ENCODE measurements at places on chromosomes 5 and 9. TPM values are rescaled to one million over a fixed set of nuclear protein-coding genes. Genes with fewer than 3 reads are reported as not detected.

- no peak for DNase-seq
Measured at GRCh38 chr5:111225926-111226325, 1.7 kb downstream of the CAMK4 start.

GRCh38 chr5:1027631-1028441 lies 19.2 kb downstream of the NKD2 start:
- DNase-seq, result no peak

- DNase-seq, result peak; percentile 24
Measured at GRCh38 chr9:752201-752600, 89.3 kb upstream of the DMRT1 start.

Gene SCAI
- total RNA-seq, result 2.6 TPM

Gene OR1L4
- total RNA-seq, result not detected

Gene DOCK8
- total RNA-seq, result 1.3 TPM

Gene NUTM2G
- not detected for total RNA-seq

DNA sequence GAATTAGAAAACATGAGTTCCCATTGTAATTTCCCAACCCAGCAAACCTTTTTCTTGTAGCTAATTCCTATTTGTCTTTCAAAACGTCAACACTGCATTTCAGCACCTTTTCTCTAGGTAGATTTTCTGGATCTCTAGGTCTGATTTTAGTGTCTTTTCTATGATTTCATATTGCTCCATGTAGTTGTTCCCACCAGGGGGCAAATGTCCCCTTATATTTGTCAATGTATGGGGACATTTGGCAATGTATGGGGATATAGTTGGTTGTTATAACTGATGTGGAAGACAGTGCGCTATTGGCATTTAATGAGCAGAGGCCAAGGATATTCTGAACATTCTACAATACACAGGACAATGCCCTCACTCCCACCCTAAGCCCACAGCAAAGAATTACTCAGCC lies 273.9 kb upstream of the ADRA1B start:
- DNase-seq, result no peak

DNA sequence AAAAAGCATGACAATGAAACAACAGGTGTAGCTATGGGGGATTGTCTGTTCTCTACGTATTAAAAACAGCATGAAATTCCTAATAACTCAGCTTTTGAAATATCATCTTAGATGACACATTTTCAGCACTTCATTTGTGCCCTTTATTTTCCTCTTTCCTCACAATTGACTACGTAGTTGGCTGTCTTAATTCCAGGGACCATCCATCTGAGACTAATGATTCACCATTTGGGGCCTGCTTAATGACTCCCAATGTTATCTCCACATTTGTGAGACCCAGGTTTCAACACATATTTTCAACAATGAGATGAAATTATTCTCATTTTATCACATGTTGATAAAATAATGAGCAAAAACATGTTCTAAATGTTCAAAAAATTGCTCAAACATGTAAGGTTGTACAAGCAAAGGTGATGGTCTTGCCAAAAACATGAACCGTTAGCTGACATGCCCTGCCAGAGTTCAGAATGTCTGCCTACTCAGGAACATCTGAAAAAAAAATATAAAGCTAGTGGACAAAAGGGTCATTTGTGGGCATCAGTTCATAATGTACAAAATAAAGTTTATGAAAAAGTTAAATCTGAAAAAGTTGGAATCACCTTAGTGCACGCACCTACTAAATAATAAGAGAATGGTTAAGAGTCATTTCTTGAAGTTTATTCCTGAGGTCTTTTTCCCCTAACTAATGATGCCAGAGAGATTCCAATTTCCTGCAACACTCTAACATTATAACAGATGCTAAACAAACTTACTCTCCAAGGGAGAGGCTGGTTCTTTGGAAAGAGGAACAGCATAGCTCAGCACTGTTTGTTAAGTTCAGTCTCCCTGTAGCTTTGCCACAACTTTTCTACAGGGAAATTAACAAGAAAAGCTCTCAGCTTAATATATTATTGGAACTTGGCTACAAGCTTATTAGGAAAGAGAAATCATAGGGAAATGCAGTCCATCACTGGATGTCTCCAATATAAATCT lies 275.5 kb downstream of the SPOCK1 start:
- DNase-seq, result no peak

Gene IFNA2
- total RNA-seq, result not detected

GRCh38 chr9:101220341-101220740 lies 164.5 kb downstream of the BAAT start:
- DNase-seq, result no peak

DNA sequence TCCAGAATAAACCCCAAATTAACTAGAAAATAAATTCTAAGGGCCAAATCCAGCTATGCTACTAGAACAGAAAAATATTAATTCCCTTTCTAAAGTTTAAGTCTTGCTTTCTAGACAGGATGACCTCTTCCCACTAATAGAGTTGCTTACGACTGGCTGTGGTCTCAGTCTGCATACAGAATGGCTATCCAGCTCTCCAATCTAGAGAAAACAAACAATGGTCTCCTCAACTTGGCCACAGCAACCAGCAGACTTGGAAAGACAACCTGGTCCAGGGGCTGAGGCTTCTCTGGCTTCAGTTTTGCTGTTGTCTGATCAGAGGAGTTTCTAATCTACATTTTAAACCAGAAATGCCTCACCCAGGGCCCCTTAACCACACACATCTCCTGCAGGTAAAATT lies 28.9 kb downstream of the RASEF start:
- no peak for DNase-seq

DNA sequence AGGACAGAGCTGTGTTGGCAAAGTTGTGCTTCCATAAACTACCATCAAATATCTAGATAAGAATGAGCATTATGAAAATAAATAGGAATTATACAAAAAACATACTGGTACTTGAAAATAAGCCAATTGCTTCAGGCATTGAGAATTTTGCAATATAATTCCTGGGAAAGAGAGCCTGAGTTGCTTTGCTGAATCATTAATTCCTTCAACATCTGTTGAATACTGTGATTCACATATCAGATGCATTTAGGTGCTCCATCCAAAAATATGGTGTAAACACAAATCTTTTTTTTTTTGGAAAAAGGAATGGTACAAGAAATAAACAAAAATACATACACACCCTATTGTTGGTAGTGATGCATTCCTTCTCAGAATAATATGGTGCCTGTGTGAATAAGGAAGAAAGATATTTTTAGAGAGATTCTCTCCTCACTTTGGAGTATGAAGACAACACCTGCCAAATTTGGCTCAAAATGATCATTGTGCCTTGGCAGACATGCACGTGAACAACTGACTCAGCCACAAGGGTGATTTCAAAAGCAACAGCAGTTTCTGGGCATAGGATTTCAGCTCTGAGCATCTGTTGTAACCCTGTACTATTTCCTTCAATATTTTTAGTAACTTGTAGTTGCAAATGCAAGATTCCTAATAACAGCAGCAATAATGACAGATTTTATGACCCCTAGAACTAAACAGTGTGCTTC lies 96.7 kb downstream of the CAVIN4 start:
- no peak for DNase-seq

Gene SURF1
- total RNA-seq, result 22.2 TPM

- no peak for DNase-seq
Measured at GRCh38 chr9:1170918-1171317, 120.8 kb downstream of the DMRT2 start.

DNA sequence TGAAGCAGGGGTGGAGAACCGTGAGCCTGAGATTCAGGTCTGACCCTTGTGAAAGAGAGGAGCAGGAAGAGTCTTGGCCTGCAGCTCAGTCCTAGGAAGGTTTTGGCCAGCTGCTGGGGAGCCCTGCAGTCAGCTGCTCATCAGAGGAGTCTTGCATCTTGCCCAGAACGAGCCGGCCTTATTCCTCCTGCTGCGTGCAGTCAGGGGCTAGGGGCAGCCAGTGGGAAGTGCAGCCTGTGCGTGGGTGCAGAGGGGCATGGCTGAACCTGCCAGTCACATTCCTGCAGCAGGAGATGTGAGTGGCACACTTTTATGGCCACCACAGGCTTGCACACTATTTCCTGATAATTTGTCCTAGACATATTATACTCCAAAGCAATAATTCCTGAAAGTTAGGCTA lies 278.7 kb downstream of the NPR3 start:
- no peak for DNase-seq

DNA sequence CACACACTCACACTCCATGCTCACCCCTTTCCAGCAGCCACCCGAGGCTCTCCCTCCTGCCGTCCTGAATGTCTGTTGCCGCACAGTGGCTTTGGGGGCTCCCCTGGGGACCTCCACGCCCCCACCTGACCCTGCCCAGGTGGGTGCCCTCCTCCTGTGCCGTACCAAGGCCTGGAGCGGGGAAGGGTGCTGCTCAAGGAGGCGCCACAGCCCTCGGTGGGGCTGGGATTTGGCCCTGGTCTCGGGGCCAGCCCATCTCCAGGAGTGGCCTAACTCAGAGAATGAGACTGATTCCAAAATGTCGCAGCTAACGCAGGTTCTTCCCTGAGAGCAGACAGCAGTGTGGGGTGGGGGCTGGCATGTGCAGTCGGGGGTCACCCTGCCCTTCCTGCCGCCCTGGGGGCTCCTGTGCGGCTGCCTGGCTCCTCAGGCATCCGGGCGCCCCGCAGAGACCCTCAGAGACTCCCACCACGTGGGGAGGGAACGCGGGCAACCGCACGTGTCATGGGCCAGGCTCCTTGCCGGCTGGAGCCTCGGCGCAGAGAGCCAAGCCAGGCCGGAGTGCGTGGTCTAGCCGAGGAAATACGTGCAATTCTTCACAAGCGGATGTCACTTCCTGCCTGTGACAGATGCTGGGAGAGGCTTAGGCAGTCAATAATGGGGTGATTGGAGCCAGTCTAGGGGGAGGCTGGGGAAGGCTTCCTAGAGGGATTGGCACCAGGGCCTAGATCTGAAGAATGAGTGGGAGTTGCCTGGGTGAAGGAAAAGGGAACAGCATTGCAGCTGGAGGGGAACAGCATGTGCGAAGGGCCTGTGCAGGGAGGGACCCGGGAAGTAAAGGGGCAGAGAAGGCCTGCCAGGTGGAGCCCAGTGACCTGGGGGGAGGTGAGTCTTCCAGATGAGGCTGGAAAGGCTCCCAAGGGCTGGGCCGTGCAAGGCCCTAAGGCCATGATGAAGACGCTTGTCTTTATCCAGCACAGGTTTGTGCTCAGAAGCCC lies 44.1 kb downstream of the C9orf50 start:
- DNase-seq, result peak; percentile 93

DNA sequence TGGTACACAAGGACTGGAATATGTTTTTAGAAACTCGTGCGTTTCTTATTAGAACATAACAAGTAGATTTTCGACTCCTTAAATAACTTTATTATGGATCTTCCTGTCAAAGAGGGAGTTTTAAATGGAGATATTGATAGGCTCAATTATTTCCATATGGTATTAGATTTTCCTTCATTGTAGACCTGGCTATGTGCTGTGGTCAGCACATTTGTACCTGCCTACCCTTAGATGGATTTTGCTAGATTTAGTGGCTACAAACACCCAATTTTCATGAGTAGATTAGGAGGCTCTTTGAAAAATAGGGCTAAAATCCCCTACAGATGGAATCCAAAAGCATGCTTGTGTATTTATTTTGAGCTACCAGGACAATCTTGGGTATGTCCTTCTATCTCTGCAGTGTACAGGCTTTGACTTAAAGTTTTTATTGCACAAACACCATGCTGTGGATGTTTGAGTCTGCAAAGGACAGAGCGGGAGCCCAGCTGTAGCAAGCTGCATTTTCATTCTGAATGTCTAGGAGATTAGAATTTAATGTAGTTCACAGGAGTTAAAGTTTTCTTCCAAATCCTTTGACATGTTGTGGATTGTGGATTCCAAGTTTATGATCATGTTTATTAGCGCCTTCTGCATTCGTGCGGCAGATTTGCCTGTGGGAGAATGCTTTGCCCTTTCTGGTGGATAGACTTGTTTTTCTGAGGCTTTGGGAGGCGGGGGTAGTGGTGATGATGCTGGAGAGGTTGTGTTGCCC lies 41.6 kb downstream of the GADD45G start:
- DNase-seq, result no peak

GRCh38 chr5:180820788-180821321 lies 18.2 kb upstream of the MGAT1 start:
- DNase-seq, result no peak

DNA sequence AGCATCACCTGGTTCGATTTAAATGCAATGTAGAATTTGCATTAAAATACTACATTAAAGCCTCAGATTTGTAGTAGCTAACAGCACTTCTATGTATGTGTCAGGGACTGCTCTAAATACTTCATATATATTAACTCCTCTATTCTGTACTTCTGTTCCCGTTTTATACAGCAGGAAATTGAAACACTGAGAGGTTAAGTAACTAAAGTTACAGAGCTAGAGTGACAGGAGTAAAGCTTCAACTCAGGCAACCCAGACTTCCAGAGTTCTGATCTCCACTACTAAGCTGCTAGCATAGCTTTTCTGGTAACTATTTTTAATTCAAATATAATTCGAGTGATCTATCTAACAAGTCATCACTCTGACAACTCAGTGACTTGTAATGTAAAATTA lies 619 bp upstream of the APC start:
- DNase-seq, result no peak

Gene ARSI
- total RNA-seq, result 0.22 TPM

Gene LCNL1
- total RNA-seq, result not detected

DNA sequence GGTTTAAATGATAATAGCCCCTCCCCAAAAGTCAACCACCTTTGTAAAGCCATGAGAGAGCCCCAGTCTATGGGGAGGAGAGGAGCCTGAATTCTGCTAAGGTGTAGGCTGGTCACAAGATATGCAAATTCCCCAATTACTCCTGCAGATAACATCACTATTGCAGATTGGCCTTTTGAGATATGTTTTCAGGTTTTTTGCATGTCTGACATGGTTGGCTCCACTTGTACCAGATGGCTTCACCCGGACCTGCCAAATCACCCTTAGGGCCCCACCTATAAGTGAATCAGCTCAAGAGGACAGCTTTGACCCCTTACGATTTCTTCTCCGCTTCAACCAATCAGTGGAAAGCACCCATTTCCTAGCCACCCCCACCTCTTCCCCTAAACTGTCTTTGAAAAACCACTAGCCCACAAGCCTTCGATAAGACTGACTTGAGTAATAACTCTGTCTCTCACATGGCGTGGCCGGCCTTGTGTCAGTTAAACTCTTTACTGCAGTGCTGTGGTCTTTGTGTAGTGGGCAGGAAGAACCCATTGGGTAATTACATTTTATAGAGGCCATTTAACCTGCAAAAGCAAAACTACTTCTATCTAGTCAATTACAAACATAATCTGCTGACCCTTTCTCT lies 69.7 kb downstream of the PRLR start:
- DNase-seq, result no peak

GRCh38 chr9:35085078-35085477 lies 5.3 kb upstream of the FANCG start:
- DNase-seq, result no peak

- no peak for DNase-seq
Measured at GRCh38 chr5:138778234-138778633, 25.0 kb downstream of the CTNNA1 start.

Gene PCDHGA6
- total RNA-seq, result 1.7 TPM

- no peak for DNase-seq
Measured at GRCh38 chr5:79547982-79548381, 34.0 kb upstream of the HOMER1 start.

DNA sequence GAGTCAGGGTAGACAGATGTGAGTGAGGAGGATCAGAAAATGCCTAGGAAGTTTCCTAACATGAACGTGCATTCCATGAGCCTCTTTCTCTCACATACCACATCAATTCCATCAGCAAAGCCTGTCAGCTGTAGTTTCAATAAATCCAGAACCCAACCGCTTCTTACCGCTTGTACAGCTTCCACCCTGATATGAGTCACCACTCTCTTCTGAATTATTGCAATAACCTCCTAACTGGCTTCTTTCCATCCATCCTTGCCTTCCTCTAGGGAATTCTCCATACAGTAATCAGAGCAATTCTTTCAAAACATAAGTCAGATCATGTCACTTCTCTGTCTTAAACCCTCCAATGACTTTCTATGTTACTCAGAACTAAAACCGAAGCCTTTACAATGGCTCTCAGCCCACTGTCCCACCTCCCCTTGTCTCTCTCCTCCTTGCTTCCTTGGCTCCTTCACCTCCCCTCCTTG lies 8.1 kb upstream of the RAD23B start:
- peak; percentile 73 for DNase-seq

Measured in lung microvascular endothelial cell (primary cell).